Endothelial cell of umbilical vein (primary cell): ENCODE measurements at places on chromosomes 5 and 9. TPM values are rescaled to one million over a fixed set of nuclear protein-coding genes. Genes with fewer than 3 reads are reported as not detected.

DNA sequence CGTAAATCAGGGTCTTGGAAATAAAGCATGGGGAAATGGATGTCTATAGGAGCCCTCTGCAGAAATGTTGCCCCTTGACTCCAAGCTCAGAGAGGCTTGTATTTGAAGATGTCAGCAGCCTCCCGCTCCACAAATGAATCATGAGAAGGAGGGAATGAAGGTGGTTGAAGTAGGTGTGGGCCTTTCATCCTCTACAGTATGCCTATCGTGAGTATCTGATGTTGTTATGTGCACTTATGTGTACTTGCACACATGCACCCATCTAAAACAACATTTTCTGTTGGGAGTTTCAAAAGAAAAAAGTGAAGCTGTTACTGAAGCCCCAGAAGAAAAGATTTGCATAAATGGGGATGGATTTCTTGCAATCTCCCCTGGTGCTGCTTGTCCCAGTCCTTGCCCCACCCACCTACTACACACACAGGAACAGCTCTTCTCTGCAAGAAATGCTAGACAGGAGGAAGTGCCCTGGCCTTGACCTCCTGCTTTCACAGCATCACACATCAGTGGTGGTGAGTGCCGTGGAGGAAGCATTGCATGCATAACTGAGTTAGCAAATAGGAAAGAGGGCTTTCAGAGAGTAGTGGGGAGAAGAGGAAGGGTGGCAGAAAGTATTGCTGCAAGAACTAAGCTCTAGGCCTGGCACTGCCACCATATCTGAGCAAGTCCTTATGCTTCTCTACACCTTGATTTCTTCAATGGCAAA, 156.1 kb downstream of the SNX18 start:
- H3K4me1 ChIP-seq = peaks cover 8% of the 10 kb centered on the region
- no peak for DNase-seq
- H3K4me3 ChIP-seq = no peak overlapping the region
- H3K27me3 ChIP-seq = peaks cover 3% of the 10 kb centered on the region
- no peaks in the 10 kb centered on the region for H3K36me3 ChIP-seq

DNA sequence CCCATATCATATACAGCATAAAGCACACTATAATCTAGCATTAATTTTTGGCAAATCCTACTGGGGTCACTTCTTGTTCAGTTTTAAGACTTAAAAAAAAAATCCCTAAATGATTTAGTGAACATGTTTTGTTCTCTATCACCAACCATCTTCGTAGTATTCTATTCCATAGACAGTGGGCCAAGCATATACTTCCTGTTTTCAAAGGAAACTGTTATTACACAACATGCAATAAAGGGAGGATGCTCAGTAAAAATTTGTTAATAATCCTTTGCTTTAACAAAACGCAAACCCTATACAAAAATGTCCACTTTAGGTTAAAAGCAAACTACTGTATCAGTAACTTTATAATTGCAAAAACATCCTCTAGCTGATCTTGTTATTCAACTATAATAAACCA, 13.0 kb downstream of the CCNH start:
- no peak overlapping the region for H3K4me3 ChIP-seq
- peaks cover 44% of the 10 kb centered on the region for H3K36me3 ChIP-seq
- DNase-seq = no peak
- H3K27me3 ChIP-seq = no peaks in the 10 kb centered on the region

DNA sequence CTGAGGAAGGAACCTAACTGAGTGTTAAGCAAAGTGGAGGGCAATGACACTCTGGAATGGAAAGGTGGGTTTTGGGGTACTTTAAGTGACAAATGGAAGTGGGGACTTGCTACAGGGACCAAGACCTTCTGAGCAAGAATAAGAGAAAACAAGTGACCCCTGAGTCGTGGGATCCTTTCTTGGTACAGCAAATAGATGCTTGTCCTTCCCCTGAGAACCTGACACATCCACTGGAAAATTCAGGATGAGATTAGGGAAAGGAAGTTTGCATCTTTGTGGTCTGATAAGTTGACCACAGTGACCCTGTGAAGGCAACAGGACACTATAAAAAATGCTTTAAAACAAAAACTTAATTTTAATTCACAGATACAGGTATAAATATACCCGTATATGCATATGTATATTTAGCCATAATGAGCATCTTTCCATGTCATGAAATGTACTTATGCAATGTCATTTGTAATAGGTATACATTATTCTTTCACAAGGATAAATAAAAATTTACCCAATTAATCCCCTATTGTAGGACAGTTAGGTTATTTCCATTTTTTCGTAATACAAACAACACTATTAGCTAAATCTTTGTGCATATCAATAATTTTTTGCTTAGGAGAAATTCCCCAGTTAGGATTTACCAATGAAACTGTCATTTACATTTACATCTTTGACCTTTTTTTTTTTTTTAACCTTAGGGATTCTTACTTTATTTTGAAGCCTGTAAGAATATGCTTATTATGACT, 2.0 kb upstream of the IRF1 start:
- no peaks in the 10 kb centered on the region for H3K27me3 ChIP-seq
- no peak overlapping the region for H3K27ac ChIP-seq
- H3K4me3 ChIP-seq = no peak overlapping the region
- no peak for DNase-seq
- peaks cover 33% of the 10 kb centered on the region for H3K4me1 ChIP-seq
- no peaks in the 10 kb centered on the region for H3K36me3 ChIP-seq

GRCh38 chr5:140642718-140643117, 3.5 kb downstream of the TMCO6 start:
- H3K4me3 ChIP-seq = no peak overlapping the region
- H3K4me1 ChIP-seq = peaks cover 19% of the 10 kb centered on the region
- no peak overlapping the region for H3K27ac ChIP-seq
- peaks cover 4% of the 10 kb centered on the region for H3K36me3 ChIP-seq
- no peak for DNase-seq
- H3K27me3 ChIP-seq = no peaks in the 10 kb centered on the region

DNA sequence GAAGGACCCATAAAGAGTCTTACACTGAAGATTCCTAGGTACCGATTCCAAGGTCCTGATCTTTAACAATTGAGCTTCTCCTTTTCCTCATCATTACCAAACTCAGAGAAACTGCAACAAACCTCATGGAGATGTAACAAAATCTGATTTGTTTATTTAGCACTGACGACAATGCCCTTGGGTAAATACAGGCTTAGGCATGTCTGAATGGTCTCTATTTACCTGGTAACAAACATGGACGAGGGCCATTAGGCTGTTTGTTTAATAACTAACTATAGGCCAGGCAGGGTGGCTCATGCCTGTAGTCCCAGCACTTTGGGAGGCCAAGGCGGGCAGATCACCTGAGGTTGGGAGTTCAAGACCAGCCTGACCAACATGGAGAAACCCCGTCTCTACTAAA, 333.3 kb downstream of the AGTPBP1 start:
- DNase-seq = no peak
- no peak overlapping the region for H3K4me3 ChIP-seq
- H3K27ac ChIP-seq = no peak overlapping the region
- H3K4me1 ChIP-seq = no peaks in the 10 kb centered on the region
- H3K36me3 ChIP-seq = no peaks in the 10 kb centered on the region

GRCh38 chr5:155915601-155916000, 411.4 kb upstream of the SGCD start:
- no peaks in the 10 kb centered on the region for H3K4me1 ChIP-seq
- no peak overlapping the region for H3K27ac ChIP-seq
- no peaks in the 10 kb centered on the region for H3K36me3 ChIP-seq
- no peaks in the 10 kb centered on the region for H3K27me3 ChIP-seq
- H3K4me3 ChIP-seq = no peak overlapping the region
- DNase-seq = no peak

DNA sequence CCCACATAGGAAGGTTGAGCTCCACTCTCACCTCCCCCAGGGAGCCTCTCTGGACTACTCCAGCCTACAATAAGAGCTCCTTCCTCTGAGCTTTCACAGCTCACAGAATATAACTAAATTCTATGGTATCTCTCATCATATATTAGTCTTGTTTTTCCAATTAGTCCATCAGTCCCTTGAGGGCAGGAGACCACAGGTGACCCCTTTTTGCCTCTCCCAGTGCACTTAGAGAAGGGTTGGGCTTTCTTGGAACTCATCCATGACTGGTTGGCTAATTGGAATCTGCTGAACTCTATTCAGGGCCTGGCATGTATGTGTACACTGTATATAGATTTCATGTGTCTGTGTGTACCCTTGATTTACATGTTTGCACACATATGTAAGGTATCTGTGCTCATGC, 50.4 kb upstream of the ARAP3 start:
- no peak overlapping the region for H3K4me3 ChIP-seq
- DNase-seq = no peak
- peaks cover 11% of the 10 kb centered on the region for H3K27me3 ChIP-seq
- H3K36me3 ChIP-seq = no peaks in the 10 kb centered on the region
- no peaks in the 10 kb centered on the region for H3K4me1 ChIP-seq

- H3K4me1 ChIP-seq = peaks cover 12% of the 10 kb centered on the region
- DNase-seq = peak; percentile 65
- H3K27me3 ChIP-seq = no peaks in the 10 kb centered on the region
- no peak overlapping the region for H3K27ac ChIP-seq
- H3K36me3 ChIP-seq = no peaks in the 10 kb centered on the region
Measured at GRCh38 chr9:136566901-136567300, 21.1 kb upstream of the NOTCH1 start.

DNA sequence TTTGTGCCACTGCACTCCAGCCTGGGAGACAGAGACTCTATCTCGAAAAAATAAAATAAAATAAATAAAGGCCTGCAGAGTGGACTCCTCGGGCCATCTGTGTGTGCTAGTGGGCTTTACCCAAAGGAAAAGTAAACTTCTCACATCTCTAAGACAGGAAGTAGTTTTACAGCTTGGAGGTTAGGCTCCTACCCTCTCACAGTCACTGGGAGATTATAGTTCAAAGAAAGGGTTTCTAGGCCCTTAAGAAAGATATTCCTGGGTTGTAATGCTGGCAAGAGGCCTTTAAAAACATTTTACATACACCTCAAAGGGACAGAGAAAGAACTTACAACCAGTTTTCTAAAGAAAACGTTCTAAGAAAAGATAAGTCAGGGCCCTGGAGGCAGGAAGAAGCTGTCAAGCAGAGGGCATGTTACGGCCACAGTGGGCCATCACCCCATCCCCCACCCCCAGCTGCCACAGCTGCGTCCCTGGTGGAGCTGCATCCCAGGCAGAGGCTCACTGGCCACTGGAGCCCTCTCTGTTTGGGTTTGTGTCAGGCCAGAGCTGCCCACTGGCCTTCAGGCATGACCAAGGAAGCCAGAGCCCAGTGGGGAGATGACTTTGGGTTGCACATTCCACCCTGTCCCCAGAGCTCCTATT, 78.1 kb upstream of the CDK20 start:
- DNase-seq = no peak
- H3K27me3 ChIP-seq = no peaks in the 10 kb centered on the region
- no peaks in the 10 kb centered on the region for H3K36me3 ChIP-seq

The FOXD4L3 gene
- total RNA-seq = not detected in 2 replicates

The ROPN1L gene
- total RNA-seq = 0.55 and 0.60 TPM in 2 replicates

The TTLL11 gene
- total RNA-seq = 4.9 and 8.1 TPM in 2 replicates
